ENCODE measurements at places on chromosomes 5 and 9.

GRCh38 chr5:140076788-140077187 is 33.7 kb upstream of the NRG2 start:
- DNase-seq: no peak

DNA sequence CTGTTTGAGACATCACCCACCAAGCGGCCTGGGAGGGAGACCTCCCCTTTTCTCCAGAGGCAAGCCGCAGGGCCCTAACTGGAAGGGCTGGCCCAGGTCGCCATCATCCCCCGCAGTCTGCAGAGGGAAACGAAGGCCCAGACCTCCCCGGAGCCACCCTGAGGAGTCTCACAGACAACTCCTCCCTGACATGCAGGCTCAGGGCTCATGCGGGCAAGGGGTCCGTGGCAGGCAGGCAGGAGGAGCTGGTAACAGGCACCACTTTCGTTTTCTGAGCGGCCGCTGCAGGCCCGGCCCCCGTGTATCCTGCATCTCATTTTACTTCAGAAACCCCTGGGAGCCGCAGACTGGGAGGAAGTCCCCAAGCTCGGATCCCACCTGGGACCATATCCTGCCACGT is 192.0 kb upstream of the PPP1R26 start:
- DNase-seq: no peak

DNA sequence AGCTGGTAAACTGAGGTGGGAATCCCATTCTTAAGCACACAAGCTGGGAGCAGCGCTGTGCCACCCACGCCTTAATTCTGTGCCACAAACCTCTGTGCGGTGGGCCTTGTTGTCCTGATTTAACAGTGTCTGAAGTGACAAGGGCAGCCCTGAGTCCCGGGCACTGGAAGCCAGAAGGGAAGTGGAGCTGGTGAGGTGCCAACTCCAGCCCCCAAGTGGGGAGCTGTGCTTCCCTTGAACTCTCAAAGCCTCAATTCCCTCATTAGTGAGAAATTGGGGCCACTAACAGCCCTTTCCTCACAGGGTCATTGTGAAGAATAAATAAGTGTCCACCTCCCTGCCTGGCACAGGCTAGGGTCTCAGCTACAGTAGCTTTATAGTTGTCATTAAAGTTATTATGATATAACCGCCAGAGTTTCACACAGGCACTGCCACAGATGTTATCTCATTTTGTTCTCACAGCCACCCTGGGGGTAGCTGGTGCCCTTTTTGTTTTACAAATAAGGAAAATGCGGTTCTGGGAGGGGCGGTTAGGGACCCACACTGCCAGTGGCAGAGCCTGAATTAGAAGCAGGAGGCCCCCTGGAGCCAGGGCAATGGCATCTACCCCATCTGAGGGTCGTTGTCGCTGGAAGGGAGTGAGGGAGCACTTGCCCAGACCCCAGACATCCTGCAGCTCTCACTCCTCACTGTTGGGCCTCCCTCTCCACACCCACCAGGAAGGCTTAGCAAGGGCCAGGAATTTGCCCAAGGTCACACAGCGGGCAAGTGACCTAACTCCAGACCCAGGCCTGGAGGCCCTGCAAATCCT is 2.1 kb upstream of the TLX3 start:
- no peak for DNase-seq

- no peak for DNase-seq
These were observed 121.2 kb upstream of the LIFR start for GRCh38 chr5:38677636-38678035.

DNA sequence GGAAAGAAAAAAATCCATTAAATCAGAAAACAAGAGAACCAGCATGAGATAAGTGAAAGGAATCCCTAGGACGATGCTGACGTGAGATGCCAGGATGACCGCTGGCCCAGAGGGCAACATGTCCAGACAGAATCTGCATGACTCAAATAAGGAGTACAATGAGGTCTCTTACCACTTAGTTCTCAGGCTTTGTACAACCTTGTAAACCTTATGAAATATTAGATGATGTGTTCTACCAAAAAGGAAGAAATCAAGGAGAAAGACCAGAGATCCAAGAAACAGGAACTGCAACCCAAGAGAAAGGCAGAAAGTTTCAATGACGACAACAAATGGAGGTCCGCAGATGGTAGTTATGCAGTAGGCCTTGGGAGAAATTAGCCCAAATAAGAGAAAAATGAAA is 2.8 kb upstream of the GPR150 start:
- DNase-seq: no peak

DNA sequence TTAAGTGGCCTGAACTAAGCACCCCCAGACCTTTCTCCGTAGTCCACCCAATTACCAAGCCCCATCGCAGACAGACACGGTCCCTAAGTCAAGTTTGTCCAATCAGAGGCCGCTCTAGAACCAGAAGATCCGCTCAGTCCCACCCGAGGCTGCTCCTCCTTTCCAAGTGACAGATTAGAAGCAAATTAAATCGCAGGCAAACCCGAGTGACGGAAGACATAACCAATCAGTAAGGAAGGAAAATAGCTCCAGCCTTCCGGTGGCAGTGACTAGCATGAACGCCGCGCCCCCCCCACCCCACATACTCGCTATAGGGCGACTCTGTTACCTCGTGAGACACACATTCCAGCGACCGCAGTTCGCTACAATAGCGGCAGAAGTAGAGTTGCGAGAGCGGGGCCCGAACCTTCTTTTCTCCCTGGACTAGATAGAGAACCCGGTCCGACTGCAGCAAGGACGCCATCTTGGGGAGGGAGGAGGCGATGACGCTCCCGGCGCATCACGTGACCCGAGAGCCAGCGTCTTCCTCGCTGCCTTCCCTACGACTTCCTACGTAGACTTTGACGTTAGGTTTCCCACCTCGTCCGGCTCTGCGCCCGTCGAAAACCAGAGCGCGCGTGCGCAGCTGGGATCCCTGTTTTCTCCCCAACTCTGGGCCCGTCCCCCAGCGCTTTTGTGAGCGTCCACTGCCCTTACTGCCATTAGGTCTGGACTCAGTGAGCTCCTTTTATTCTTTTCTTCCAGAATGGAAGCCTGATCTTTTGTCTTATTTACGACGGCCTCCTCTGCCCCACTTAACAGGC is at the start of gene DCTN4:
Gene DCTN4, minus strand, starts transcription at position 487 of the 803 bp plus-strand sequence. Its CDS starts 24 bp downstream, at position 463.
- peak; percentile 82 for DNase-seq

GRCh38 chr5:125293726-125294125 is 547.3 kb upstream of the ZNF608 start:
- DNase-seq: no peak

DNA sequence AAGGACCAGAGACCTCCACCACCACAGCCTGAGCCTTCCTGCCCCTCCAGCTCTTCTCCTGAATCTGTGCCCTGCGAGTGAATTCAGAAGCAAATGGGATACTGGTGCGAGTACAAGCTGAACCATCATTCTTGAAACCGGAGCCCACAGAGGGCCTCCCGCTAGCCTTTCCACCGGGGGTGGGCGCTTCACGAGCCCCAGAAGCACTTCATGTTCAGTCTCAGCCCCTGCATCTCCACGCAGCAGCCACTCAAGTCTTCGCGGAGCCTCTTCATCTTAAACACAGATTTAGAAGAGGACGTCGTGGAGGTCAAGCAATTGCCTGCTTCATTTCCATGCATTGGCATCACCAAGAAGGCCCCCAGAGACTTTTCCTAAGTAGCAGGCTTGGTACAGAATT is 26.0 kb upstream of the OLFM1 start:
- DNase-seq: no peak

DNA sequence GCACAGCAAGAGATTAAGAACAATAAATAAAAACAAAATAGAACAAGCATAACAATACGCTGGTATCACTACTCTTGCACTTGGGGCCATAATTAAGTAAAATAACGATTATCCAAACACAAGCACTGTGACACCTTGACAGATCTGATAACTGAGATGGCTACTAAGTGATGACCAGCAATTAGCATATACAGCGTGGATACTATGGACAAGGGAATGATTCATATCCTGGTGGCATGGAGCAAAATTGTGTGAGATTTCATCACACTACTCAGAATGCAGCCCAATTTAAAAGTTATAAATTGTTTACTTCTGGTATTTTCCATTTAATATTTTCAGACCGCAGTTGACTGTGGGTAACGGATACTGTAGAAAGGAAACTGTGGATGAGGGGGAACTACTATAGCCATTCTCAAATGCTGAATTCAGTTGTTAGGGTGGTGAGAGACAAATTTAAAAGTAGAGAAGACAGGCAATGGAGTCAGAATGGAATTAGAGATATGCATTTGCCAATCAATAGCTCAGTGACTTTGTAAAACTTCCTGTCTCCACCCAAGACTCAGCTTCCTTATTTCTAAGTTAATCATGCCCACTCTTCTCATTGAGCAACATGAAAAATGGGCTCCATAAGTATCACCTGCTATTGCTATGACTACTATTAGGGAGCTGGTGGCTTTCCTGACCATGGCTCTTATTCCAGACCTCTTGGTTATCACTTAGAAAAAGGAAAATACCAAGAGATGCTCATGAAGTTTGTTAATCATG is 300.8 kb downstream of the TRIM32 start:
- DNase-seq: no peak

DNA sequence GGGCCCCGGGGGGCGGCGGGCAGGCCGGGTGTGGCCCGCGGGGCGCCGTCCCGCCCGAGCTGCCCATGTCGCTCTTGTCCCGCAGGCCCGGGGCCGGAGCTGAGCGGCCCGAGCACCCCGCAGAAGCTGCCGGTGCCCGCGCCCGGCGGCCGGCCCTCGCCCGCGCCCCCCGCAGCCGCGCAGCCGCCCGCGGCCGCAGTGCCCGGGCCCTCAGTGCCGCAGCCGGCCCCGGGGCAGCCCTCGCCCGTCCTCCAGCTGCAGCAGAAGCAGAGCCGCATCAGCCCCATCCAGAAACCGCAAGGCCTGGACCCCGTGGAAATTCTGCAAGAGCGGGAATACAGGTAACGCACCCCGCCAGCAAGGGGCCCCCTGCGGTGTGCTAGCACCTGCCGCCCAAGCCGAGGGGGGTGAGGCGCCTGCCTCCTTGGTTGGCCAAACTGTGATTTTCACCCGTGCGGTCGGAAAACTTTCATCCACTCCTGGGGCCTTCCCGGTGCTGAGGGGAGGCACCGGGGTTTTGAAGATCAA is 32.1 kb downstream of the SMARCA2 start:
- DNase-seq: no peak

DNA sequence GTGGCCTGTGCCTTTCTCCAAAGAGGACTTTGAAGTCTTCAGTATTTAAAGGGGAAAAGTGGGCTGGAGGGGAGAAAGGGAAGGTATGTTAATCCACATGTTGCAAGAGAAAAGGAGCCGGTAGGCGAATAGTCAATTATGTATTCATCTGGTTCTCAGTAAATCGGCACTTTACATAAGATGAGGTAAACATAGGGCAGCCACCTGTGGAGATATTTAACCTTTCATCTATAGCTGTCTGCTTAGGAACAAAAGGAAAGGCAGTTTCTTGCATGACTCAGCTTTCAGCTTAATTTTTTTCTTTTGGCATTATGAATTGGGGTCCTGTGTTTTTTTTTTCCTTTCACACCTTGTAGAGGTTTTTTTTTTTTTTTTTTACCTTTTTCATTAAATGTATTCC is 42.2 kb downstream of the FGD3 start:
- no peak for DNase-seq

- no peak for DNase-seq
These were observed 31.7 kb upstream of the MEIKIN start for GRCh38 chr5:131977212-131977604.

DNA sequence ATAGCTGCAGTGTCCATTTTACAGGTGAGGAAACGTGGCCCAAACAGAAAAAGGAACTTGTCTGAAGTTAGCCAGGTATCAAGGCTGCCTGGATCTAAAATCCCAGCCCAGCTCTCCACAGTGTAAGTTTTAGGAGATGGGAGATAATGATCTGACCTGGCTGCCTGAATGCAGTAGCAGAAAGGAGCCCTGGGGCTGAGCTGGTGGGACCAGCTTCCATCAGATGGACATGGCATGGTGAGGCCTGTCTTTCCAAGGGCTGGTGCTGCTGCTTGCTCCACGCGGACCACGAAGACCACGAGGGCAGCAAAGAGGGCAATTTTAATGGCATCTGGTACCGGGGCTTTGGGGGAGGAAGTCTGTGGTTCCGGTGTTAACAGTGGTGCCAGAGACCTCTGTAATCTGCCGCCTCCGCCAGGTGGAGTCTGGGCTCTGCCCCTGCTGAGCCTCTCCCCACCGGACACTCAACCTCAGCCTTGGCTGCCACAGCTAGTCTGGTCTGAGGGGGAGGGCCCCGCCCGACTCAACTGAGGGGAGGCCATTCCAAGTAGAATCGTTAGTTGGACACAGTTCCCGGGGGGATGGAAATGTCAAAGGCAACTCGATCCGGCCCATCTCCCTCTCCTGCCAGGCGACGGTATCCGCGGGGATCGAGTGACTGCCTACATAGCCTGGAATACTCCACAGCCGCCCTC is 650 bp downstream of the MYORG start:
- DNase-seq: no peak

- DNase-seq: no peak
These were observed 29.9 kb downstream of the SKP1 start for GRCh38 chr5:134146651-134147518.

GRCh38 chr9:18338042-18338441 is 135.9 kb upstream of the ADAMTSL1 start:
- DNase-seq: no peak

GRCh38 chr5:79023947-79024346 is 38.8 kb upstream of the ARSB start:
- DNase-seq: no peak

DNA sequence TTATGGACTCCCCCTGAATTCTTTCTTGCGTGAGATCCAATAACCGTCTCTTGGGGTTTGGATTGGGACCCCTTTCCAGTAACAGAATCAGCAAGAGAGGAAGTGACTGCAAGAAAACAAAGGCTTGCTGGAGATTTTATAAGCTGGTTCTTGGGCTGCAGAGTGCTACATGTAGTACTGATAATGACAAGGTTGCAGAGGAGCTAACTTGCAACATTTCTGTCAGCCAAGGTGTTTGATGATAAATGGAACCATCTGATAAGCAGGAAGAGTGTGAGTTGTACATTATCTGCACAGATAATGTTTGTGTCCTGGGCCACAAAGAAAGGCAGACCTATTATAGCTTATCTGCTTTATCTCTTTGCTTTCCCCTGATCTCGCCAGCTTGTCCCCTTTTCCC is 37.1 kb downstream of the DNAJB5 start:
- DNase-seq: no peak

DNA sequence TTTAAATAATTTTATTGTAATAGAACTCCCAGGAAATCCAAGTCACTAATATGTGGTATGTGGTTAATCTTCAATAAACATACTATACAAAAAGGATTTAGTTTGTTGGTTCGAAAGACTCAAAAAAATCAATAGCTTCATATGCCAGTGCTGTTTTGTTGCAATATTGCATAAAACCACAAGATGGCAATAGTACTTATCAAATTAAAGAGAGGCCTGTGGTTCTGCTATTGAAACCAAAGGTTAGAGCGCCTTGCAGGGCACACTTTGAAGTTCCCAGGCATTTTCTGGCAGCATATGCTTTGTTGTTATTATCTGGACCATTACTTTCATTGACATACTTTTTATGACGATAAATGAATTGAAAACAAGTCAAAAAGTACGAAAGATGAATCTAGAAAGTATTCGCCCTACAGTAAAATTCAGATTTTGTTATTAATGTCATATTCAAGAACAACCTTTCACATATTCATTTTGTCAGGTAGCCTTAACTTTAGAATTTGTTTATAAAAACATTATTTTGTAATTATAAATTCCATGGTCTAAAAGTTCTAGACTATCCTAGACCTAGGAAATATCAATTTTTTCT is 316.3 kb downstream of the MCTP1 start:
- no peak for DNase-seq

All from stimulated activated CD4-positive, alpha-beta T cell treated with anti-CD3 and anti-CD28 coated beads, Interleukin-1b, Interleukin-23, amount 100 ng/mL, for 4 hours (primary cell).